ENCODE measurements at places on chromosomes 12 and 14.

DNA sequence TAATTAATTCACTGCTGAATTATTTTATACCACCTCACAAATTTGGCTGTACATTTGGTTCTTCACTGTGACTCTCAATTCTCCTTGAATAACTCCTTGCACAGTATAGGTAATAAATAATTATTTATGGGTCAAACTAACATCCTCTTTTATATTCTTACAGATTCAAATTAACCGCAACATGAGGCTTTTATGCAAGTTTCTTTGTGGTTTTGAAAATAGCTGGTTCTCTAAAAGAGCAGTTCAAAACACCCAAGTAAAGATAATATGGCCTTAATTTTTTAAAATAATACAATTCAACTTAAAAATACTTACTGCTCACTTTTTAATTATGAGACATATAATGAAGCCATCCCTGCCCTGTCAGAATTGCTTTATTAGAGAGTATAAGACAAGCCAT, 12.9 kb upstream of the TRIM9 start:
- DNase-seq: no peak

- no peak for DNase-seq
These were observed 37.3 kb downstream of the PPTC7 start for GRCh38 chr12:110545812-110546211.

DNA sequence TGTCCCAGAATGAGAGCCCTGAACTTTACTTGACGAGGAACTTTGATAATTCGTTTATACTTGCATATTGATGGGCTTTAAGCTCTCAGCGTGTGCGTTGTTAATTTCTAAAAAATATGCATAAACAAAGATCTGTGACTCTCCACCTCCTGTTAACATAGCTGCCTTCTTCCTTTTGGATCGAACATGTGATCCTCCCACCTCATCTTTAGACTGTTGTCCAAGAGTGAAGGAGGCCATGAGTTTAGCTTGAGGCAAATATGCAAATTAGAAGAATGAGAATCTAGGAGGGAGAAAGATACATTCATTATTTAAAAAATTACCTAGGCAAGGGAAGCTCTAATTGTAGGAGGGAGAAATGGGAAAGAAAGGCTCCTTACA, 617 bp downstream of the TTC8 start:
- no peak for DNase-seq

DNA sequence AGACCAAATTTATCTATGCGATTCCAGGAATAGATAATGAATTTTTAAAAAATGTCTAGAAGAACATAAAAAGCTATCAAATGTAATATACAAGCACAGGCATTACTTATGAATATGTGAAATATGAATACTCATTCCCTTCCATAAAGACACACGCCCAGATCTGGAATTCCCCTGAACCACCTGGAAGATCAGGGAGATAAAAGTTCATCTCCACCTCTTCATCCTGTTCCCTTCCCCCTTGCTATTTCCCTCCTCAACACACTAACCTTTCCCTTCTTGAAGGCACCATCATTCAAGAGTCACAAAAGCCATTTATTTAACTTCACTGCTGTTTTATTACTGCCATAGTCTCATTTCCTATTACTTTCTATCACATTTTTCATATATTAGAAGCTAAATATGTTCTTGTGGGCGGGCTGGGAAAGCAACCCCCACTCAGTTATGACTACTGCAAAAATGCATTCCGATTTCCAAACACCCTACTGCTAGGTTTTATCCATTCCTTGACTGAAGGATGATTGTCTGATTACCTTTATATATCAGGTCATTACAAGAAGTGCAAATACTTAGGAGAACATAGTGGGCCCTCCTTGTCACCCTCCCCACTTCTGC, 16.1 kb downstream of the FGD6 start:
- no peak for DNase-seq

- peak; percentile 74 for DNase-seq
These were observed at the start of gene SAMD4A for GRCh38 chr14:54566410-54567223. TSS of gene SAMD4A (plus strand) at chr14:54567128. CDS start at chr14:54567917, 789 bp downstream.

- DNase-seq: no peak
These were observed 42.5 kb downstream of the SLC2A13 start for GRCh38 chr12:40063414-40063813.

DNA sequence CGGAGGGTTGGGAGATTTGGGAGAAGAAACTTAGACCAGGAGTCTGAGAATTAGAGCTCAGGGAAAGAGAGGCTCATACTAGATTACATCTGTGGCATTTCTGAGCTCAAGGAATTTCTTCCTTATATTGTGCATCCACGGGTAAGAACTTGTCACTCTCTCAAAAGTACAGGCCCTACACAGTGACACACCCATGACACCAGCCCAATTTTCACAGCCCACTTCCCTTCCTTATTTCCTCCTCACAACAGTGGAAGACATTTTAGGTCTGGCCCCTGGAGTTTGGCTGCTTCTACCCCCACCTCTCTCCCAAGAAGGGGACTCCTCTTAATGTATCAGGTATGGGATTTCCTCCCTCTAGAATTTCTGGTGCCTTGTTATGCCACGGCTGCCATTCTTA, 9.2 kb upstream of the ZNF385A start:
- no peak for DNase-seq

DNA sequence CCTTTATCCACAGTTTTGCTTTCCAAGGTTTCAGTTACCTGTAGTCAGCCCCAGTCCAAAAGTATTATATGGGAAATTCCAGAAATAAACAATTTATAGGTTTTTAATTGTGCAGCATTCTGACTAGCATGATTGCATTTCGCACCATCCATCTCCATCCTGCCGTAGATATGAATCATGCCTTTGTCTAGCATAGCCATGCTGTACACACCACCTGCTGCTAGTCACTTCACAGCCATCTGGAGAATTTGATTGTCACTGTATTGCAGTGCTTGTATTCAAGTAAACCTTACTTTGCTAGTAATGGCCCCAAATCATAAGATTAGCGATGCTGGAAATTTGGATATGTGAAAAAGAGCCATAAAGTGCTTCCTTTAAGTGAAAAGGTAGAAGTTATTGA, 36.0 kb downstream of the MUCL1 start:
- DNase-seq: no peak

- DNase-seq: peak; percentile 83
These were observed 148.7 kb downstream of the SMOC1 start for GRCh38 chr14:70027785-70028428.

DNA sequence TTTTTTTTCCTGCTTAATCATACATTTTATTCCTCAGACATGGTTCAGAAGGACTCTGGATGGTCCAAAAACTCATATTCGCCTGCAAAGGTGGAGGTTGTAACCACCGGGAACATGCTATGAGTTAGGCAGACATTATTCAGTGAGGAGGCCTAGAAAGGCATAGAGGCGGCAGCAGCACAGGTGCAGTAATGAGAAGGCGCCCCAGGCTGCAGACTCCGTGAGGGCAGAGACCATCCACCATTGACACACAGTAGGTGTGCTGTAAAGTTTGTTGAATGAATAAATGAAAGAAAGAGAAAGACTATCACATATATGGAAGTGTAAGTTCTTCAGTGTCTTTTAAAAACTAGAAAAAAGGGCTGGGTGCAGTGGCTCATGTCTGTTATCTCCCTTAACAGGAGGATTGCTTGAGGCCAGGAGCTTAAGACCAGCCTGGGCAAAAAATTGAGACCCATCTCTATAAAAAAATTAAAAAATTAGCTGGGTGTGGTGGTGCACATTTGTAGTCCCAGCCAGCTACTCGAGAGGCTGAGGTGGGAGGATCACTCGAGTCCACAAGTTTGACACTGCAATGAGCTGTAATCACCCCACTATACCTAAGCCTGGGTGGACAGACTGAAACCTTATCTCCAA, 34.5 kb upstream of the PTGR2 start:
- DNase-seq: no peak

DNA sequence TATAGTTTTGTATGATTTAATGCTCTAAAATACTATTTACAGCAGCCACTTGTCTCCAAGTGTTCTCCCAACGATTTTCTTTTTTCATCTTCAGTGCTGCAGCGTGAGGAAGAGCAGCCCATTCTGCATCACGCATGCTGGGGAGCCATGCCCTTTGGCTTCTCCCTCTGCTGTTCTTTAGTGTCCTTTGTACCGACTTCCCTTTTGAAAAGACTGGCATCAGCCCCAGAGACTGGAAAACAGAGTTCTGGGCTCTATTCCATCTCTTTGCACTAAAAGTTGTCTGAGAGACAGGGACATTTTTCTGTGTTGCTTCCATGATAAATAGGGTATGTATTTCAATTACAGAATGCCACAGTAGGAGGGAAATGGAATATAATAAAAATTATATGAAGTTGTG, 105.1 kb downstream of the RERG start:
- DNase-seq: peak; percentile 87

DNA sequence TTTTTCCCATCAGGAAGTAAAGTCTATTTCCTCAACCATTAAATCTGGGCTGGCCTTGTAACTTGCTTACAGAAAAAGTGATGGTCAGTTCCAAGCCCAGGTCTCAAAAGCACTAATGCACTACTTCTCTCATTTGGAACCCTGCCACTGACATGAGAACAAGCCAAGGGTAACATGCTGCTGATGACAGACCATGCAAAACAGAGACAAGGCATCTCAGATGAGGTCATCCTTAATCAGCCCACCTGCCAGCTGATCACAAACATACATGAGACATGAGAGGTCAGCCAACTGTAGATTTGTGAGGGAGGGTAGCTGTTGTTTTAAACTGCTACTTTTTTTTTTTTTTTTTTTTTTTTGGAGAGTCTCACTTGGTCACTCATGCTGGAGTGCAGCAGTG, 16.2 kb downstream of the TWF1 start:
- DNase-seq: no peak

GRCh38 chr12:52895726-52896189, 9.1 kb downstream of the KRT8 start:
- DNase-seq: no peak

GRCh38 chr12:2224961-2225360, 172.2 kb downstream of the CACNA1C start:
- no peak for DNase-seq

GRCh38 chr12:115212356-115212755, 528.4 kb upstream of the TBX3 start:
- no peak for DNase-seq

DNA sequence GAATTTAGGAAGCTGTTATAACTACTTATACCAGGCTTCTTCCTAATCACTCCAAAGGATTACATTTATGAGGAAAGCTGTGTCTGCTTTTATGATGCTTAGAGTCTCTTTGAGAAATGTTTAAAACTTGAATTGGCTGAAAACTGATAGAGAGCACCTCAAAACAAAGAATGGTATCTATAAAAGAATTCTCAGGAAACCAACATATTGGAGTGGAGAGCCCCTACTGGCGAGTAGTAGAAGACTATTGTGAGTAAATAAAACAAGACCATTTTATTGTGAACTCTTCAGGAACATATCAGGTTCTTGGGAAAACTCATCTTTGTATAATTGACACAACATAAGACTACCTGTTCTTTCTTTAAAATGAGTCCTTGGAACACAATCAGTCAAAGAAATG, 578.6 kb downstream of the RERGL start:
- DNase-seq: no peak

GRCh38 chr12:121602766-121603165, 21.9 kb upstream of the KDM2B start:
- DNase-seq: no peak

GRCh38 chr14:75700295-75700694, 39.2 kb downstream of the TTLL5 start:
- DNase-seq: no peak

DNA sequence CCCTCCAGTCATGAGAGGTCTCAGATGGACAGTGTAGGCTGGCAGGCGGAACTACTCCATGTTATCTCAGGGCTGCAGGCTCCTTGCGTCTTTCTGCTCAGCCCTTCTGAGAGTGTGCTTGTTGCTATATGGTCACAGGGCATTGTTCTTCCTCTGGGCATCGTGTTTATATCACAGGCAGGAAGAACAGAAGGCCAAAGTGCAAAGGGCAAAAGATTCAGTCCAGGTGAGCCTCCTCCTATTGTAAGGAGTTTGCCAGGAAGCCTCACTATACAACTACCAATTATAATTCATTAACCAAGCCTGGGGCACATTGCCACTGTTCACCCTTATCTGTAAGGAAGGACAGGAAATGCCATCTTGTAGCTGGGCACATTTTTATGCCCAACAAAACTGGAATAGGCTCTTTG, 195.5 kb upstream of the KITLG start:
- DNase-seq: no peak

DNA sequence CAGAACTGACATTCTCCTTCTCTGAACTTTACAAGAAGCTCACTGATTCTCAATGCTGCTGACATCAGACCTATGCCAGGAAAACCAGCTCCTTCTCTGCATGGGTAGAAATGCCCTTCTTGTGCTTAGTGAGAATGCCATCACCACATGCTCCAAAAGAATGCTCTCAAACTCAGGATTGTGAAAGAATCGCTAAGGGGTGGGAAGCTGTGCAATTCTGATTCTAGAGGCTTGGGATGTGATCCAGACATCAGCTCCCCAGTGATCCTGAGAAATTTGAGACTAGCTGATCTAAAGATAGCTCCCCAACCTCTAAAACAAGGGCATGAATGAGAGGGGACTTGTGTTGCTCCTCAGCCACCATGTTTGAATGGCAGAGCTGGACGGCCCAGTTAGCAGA, 113.2 kb downstream of the DPF3 start:
- peak; percentile 26 for DNase-seq

DNA sequence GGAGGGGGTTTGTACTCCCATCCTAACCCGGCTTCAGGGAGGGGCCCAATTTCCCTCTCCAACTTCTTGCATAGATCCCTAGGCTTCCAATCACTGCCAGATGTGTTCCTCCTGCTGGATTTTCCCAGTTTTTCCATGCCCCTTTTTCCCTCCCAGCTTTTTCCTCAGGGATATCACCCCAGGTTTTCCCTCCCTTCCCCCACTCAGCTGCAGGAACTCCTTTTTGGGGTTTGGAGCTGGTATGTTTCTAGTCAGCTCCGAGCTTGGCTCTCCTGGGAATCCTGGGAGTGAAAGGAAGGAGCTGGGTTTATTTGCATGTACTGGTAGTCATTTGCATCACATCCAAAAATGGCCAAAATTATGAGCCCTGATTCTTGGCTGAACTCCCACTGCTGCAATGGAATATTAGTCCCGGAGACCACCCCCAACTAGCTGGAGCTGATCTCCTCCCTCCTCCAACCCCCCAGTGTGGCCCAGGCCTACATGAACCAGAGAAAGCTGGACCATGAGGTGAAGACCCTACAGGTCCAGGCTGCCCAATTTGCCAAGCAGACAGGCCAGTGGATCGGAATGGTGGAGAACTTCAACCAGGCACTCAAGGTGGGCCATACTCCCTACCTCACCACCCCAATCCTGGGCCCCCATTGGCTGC, 1.4 kb upstream of the RDH5 start:
- DNase-seq: no peak

GRCh38 chr12:76446090-76446489, 97.9 kb upstream of the BBS10 start:
- DNase-seq: no peak

DNA sequence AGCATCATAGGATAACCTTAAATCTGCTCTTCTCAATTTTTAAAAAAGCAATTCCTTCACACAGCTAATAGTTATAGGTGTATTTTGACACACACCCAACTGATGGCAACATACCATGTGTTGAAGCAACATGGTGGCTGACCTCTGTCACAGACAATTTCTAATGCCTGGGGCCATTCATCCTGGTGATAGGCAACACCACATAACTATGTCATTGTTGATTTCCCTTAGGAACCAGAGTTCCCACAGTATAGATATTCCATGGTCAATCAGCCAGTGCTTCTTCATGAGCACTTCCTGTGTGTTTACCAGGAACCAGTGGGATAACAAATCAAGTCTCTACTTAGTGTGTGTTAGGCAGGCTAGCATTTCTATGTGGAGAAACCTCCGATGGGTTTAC, 88.3 kb downstream of the FIGNL2 start:
- DNase-seq: no peak

GRCh38 chr14:89330236-89331002, 86.6 kb downstream of the FOXN3 start:
- no peak for DNase-seq
